Breast epithelium (tissue), 4 donors: ENCODE measurements at places on chromosomes 5 and 9. TPM values are rescaled to one million over a fixed set of nuclear protein-coding genes. Genes with fewer than 3 reads are reported as not detected.

GRCh38 chr9:4665357-4665756 is 923 bp downstream of the SPATA6L start:
- no peak for DNase-seq
- no peaks in the 10 kb centered on the region for H3K27me3 ChIP-seq
- peak overlapping the region; percentile 58 for H3K4me3 ChIP-seq
- H3K4me1 ChIP-seq = peaks cover 11% of the 10 kb centered on the region

DNA sequence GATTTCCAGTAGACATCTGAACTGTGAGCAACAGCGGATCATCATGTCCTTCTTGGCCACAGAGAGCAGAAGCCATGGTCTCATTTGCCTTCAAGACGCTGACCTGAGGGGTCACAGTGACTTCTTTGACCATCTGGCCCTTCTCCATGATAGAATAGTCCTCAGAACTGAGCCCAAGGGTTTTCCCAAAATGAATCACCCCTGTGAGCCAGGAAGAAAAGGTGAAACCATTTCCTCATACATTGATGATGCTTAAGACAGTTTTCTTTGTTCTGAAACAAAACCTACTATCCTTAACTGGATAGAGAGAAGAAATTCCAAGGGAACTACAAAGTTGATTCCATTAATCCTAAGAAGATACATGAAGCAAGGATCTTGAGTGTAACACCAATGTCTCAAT is 503.9 kb downstream of the CTNND2 start:
- no peak overlapping the region for H3K27ac ChIP-seq
- no peaks in the 10 kb centered on the region for H3K36me3 ChIP-seq
- H3K4me1 ChIP-seq = no peaks in the 10 kb centered on the region
- no peaks in the 10 kb centered on the region for H3K27me3 ChIP-seq
- DNase-seq = no peak
- H3K4me3 ChIP-seq = no peak overlapping the region

GRCh38 chr9:73143711-73144328 is 7.8 kb upstream of the ANXA1 start:
- H3K27ac ChIP-seq = peak overlapping the region; percentile 31
- DNase-seq = no peak
- H3K4me1 ChIP-seq = no peaks in the 10 kb centered on the region
- H3K36me3 ChIP-seq = no peaks in the 10 kb centered on the region

GPR151 gene
- total RNA-seq = not detected

- no peak overlapping the region for H3K4me3 ChIP-seq
- H3K27ac ChIP-seq = no peak overlapping the region
- no peaks in the 10 kb centered on the region for H3K4me1 ChIP-seq
- H3K36me3 ChIP-seq = no peaks in the 10 kb centered on the region
- H3K27me3 ChIP-seq = no peaks in the 10 kb centered on the region
- no peak for DNase-seq
These were observed 17.7 kb downstream of the CAVIN4 start for GRCh38 chr9:100595391-100596199.

FGF1 gene
- 6.6 TPM for total RNA-seq

GRCh38 chr9:95874303-95874988 is 1.0 kb upstream of the ERCC6L2 start:
- no peak overlapping the region for H3K4me3 ChIP-seq
- peaks cover 5% of the 10 kb centered on the region for H3K4me1 ChIP-seq
- H3K36me3 ChIP-seq = no peaks in the 10 kb centered on the region
- no peaks in the 10 kb centered on the region for H3K27me3 ChIP-seq
- no peak for DNase-seq

TAF1L gene
- not detected for total RNA-seq

DNA sequence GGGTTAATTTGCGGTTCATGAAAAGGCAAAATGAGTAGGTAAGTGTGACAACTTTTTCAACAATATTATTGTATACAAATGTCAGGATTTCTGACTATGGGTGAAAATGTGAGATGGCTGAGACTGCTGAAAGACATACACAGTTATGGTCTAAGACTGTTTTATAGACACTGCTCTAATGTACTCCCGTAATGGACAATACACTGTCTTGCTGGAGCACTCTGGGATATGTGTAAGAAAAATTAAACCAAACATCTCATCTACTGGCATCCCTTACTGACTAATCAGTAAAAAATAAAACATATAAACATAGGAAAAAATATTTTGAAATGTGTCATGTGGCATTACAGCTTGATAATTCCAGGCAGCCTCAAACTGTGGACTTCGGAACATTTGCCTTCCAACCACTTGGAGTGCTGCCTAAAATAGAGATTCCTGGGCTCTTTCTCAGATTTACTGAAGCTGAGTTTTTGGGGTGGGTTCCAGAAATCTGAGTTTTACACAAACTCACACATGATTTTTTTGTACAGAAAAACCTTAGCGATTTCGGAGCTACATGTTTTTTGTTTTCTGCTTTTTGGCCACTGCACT is 233.9 kb upstream of the TBCA start:
- no peak overlapping the region for H3K4me3 ChIP-seq
- H3K36me3 ChIP-seq = no peaks in the 10 kb centered on the region
- no peaks in the 10 kb centered on the region for H3K27me3 ChIP-seq

DNA sequence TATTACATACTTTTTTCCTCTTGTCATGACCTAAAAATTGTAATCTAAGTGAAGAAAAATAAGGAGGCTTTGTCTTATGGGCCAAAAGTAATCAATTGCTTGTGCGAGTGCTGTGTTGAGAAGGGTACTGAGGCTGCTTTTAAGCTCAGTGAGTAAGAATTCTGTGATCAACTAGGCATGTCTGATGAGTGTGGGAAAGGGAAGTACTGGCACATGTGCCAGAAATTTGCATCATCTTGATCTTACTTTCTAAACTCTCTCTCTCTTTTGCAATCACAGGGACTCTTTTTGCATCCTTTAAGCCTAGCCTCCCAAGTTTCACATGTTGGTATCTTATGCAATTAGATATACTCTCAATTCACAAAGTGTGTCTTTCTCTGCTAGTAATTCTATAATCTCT is 329.9 kb downstream of the KIF4B start:
- H3K27me3 ChIP-seq = no peaks in the 10 kb centered on the region
- H3K4me3 ChIP-seq = no peak overlapping the region
- H3K4me1 ChIP-seq = no peaks in the 10 kb centered on the region
- H3K36me3 ChIP-seq = no peaks in the 10 kb centered on the region
- DNase-seq = no peak

MAMDC2 gene
- total RNA-seq = 17.0 TPM

DNA sequence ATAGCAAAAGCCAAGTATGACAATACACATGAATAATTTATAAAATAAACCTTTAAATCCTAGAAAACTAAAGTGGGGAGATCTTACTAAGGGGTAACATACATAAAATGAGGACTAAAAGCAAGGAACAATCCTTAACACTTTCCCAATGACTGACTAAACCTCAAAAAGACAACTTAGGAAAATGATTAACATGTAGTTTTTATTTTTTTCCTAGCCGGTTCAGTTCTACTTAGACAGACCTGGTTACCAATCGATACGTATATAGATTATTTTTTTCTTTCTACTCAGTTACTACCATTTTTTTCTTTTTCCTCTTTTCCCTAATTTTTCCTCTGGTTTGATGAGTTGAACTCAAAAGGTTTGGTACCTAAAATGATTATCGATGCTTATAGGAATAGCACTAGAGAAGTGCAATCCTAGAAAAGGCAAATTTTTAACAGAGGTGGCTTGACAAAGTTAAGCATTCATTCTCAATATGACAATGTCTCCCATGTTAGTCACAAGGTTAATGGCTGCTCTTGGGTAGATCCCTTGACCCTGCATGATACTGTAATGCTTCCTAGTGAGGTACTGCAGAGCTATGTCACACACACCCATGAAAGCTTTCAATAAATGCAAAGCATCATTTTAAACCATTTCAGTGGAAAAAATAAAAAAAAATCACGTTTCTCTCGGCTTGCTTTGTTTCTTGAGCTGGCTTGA is 41.5 kb downstream of the FBXO4 start:
- H3K36me3 ChIP-seq = no peaks in the 10 kb centered on the region
- H3K27me3 ChIP-seq = no peaks in the 10 kb centered on the region
- DNase-seq = no peak
- H3K4me1 ChIP-seq = no peaks in the 10 kb centered on the region
- no peak overlapping the region for H3K4me3 ChIP-seq

DNA sequence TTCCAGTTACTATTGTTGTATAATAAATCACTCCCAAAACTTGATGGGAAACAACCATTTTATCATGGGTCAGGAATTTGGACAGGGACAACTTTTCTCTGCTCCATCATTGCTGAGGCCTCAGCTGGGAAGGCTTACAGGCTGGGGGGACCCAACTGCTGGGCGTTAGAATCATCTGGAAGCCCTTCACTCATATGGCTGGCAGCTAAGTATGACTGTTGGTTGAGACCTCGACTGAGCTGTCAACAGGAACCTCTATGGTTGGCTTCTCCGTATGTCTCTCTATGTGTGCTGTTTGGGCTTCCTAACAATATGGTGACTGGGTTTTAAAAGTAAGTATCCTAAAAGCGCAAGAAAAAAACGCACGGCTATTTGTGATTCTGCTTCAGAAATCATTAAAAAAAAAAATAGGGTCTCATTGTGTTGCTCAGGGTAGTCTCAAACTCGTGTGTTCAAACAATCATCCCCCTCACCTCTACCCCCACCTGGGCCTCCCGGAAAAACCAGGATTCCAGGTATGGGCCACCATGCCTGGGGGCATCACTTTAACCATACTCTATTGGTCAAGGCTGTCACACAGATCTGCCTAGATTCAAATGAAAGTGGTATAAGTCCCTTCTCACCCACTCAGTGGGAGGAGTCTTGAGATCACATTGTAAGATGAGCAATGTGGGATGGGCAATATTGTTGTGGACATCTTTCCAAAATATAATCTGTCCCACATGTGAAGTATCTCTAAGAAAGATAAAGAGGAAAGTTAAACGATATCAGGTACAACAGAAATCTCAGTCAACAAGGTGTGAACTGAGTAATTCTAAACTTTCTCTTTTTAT is 15.2 kb downstream of the FNBP1 start:
- no peak overlapping the region for H3K4me3 ChIP-seq
- no peak for DNase-seq
- no peaks in the 10 kb centered on the region for H3K36me3 ChIP-seq

- H3K4me1 ChIP-seq = peaks cover 25% of the 10 kb centered on the region
- no peaks in the 10 kb centered on the region for H3K27me3 ChIP-seq
- H3K4me3 ChIP-seq = peak overlapping the region; percentile 59
These were observed 2.1 kb downstream of the NRARP start for GRCh38 chr9:137299938-137300337.

DNA sequence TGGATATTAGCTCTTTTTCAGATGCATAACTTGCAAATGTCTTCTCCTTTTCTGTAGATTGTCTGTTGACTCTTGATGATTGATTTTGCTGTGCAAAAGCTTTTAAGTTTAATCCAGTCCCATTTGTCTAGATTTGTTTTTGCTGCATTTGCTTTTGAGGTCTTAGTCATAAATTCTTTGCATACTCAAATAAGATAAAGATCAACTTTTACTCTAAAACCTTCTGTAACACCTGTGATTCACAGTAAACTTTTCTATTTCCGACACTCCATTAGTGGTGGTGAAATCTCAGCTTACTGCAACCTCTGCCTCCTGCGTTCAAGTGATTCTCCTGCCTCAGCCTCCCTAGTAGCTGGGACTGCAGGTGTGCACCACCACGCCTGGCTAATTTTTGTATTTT is 239.0 kb upstream of the ST8SIA4 start:
- DNase-seq = no peak
- no peaks in the 10 kb centered on the region for H3K4me1 ChIP-seq
- no peaks in the 10 kb centered on the region for H3K36me3 ChIP-seq
- no peaks in the 10 kb centered on the region for H3K27me3 ChIP-seq
- no peak overlapping the region for H3K4me3 ChIP-seq

GRCh38 chr9:73154271-73154670 is 2.6 kb downstream of the ANXA1 start:
- no peaks in the 10 kb centered on the region for H3K36me3 ChIP-seq
- DNase-seq = no peak
- peak overlapping the region; percentile 89 for H3K27ac ChIP-seq
- no peaks in the 10 kb centered on the region for H3K4me1 ChIP-seq
- no peaks in the 10 kb centered on the region for H3K27me3 ChIP-seq
- peak overlapping the region; percentile 53 for H3K4me3 ChIP-seq

OR4F3 gene
- total RNA-seq = 0.88 TPM

DNA sequence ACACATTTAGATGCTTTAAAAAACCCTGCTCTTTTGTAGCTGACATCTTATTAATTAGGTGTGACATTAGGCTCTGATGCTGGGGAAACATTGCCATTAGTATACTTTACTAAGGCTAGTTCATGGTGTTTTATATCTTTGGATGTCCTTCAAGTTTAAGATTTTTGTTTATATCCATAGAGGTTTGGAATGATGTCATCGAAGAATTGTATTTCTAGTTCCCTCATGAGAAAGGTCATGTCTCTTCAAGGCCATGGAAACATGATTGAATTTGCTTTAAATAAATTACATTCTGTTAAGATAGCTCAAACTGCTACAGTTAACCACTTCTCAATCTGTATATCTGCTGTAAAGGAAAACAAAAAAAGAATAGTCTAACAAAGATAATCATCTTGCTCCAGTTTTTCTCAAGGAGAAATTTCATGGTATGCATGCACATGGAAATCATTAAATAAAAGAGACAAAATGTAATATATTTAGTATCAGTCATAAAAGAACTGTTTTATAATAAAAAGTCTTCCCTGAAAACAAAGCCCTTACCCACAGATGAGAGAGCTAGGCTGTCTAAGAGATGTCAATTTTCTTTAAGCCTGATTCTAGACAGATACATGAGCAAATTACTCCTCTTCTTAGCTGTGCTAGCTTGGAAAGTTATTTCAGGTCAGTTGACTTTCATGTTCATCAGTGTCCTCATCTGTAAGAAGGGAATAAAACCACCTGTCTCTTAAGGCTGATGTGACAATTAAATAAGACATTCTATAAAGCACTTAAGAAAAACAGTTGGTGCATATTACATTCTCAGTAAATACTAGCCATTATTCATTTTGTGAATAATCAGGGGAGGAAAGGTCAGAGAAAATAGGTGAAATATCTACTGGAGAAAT is 25.0 kb upstream of the STARD4 start:
- no peaks in the 10 kb centered on the region for H3K36me3 ChIP-seq
- H3K27me3 ChIP-seq = no peaks in the 10 kb centered on the region
- no peak for DNase-seq
- H3K4me3 ChIP-seq = no peak overlapping the region

DNA sequence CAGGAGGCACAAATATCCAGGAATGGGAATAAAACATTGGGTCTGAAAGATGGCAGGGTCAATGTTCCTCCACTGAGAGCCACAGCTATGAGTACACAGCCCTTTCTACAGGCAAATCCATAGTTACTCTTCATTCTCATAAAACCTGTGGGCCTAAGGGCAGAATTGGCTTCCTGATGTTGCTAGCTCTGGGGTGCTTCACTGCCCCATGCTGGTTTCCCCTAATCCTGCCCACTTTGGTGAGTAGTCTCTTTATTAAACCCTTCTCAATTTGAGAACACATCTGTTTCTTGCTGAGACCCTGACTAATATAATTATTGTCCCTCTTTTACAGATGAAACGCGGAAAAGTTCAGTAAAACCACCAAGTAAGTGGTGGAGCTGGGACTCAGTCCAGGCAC is 66.3 kb upstream of the RAI14 start:
- no peaks in the 10 kb centered on the region for H3K4me1 ChIP-seq
- no peak overlapping the region for H3K4me3 ChIP-seq
- DNase-seq = no peak
- no peaks in the 10 kb centered on the region for H3K27me3 ChIP-seq
- H3K36me3 ChIP-seq = no peaks in the 10 kb centered on the region

SLC22A4 gene
- total RNA-seq = 4.5 TPM

GRCh38 chr9:135816651-135816970 is 90.7 kb downstream of the CAMSAP1 start:
- no peaks in the 10 kb centered on the region for H3K4me1 ChIP-seq
- no peak for DNase-seq
- H3K4me3 ChIP-seq = no peak overlapping the region
- H3K36me3 ChIP-seq = no peaks in the 10 kb centered on the region
- H3K27ac ChIP-seq = no peak overlapping the region

- H3K4me3 ChIP-seq = peak overlapping the region; percentile 69
- peak overlapping the region; percentile 88 for H3K27ac ChIP-seq
- no peak for DNase-seq
- H3K27me3 ChIP-seq = no peaks in the 10 kb centered on the region
- no peaks in the 10 kb centered on the region for H3K4me1 ChIP-seq
These were observed 491 bp upstream of the CTSL start for GRCh38 chr9:87725356-87725899.
